Right atrium auricular region (tissue), 2 donors: ENCODE measurements at places on chromosomes 5 and 9. TPM values are rescaled to one million over a fixed set of nuclear protein-coding genes. Genes with fewer than 3 reads are reported as not detected.

The STC2 gene
- 16.1 TPM for total RNA-seq

DNA sequence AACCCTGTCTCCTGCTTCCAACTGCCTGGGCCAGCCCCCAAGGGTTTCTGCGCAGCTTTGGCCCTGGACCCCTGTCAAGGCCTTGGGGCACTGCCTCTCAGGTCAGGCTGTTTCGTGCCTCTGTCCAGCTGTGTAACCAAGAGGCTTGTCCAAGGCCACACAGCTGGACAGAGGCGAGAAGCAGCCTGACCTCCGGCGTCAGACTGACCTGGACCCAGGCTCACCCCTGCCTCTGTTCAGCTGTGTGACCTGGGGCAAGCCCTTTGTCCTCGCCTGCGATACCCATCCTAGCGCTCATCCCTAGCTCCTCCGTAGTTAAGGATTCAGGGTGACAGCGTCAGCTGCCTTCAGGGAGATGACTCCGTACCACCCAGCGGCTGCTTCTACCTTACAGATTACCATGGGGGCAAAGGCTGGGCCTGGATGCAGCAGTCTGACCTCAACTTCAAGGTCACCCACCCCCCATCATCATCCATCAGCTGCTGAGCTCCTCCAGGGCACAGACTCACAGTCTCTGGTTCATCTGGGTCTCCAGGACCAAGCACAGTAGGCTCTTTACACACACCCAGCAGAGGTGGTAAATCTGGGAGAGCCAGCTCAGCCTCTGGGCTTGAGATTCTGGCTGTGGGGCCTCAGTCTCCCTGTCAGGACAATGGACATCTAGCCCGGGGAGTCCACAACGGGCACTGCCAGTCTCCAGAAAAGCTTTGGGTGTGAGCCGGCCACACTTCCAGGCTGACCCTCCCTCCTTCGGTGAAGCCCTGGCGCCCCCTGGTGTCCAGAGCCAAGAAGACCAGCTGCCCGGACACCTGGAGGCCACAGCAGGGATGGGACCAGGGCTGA, 7.9 kb downstream of the AK1 start:
- DNase-seq, result peak; percentile 92

- no peak for DNase-seq
Measured at GRCh38 chr5:22277006-22277405, 576.1 kb downstream of the CDH12 start.

- no peak for DNase-seq
Measured at GRCh38 chr5:131810510-131811249, 13.9 kb upstream of the FNIP1 start.
